Stimulated activated CD4-positive, alpha-beta T cell treated with anti-CD3 and anti-CD28 coated beads, Interleukin-4, amount 100 ng/mL, for 1 hour (primary cell): ENCODE measurements at places on chromosomes 11 and 22.

- DNase-seq, result no peak
These were observed 46.3 kb upstream of the ANO1 start for GRCh38 chr11:70031631-70032469.

GRCh38 chr11:567011-567628, 6.3 kb downstream of the RASSF7 start:
- DNase-seq, result no peak

DNA sequence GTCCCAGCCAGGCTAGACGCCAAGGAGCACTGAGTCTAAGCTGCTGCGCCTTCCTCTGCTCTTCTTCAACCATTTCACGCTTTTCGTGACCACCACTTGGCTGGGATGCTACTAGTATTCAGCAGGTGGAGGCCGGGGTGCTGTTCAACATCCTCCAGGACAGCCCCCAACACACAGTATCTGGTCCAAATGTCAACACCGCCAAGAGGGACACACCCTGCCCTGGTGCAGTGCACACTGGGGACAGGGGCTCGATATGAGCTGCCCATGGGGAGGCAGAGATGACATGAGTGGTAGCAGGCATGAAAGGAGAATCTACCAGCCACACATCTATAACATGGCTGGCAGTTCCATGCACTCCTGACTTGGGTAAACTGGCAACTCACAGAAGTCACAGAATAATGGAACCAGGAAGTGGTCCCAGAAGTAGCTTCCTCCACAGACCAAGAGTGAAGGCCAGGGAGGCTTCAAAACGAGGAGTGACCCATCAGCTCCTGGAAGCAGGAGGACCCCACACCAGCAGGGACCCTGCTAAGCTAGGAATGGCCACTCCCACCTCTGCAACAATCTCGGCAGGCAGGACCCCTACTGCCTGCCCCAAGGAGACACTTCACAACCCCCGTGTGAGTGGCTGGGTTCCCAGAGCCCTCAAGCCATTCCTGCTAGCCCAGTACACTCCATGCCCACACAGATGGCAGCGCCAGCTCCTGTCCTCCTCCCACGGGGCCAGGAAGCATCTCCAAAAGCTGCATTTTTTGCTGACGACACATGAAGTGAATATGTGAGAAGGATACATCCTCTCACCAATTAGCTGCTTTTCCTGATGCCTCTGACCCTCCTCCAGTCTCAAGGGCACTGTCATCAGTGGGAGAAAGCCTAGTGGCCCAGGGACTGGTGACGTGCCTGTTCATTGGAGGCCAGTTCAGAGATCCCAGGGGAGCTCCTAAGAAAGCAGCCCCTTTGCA, 78.8 kb downstream of the DGCR2 start:
- no peak for DNase-seq

DNA sequence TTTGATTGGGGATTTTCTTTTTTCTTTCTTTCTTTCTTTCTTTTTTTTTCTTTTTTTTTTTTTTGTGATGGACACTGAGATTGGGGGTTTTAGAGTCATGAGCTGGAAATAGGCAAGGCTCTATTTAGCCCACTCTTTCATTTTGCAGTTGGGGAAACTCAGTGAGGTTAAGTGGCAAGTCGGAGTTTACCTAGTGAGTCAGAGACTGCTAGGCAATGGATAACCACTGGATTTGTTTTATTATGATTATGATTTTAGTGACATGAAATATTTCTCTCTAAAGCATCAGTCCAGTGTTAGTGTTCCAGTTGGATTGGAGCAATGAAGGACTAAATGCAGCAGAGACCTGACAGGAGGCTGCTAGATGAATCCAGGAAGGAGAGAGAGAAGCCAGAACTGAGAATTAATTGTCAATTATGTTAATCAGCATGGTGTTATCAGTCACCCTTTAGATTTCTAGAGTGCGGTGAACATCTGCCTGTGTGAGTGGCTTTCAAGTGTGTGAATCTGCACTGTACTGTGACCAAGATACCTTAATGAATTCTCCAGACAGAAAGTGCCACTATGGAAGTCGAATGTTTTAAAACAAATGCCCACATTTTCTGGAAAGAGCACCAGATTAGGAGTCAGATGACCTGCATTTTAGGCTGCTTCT, 10.9 kb downstream of the BMAL1 start:
- DNase-seq, result no peak

GRCh38 chr22:36134182-36134581, 26.4 kb downstream of the APOL3 start:
- no peak for DNase-seq

GRCh38 chr22:19782533-19782932, 22.0 kb downstream of the TBX1 start:
- no peak for DNase-seq

- DNase-seq, result peak; percentile 81
These were observed 77.4 kb downstream of the GGTLC2 start for GRCh38 chr22:22721681-22722354.

- peak; percentile 27 for DNase-seq
These were observed 682 bp downstream of the PGAP2 start for GRCh38 chr11:3808861-3809623.

DNA sequence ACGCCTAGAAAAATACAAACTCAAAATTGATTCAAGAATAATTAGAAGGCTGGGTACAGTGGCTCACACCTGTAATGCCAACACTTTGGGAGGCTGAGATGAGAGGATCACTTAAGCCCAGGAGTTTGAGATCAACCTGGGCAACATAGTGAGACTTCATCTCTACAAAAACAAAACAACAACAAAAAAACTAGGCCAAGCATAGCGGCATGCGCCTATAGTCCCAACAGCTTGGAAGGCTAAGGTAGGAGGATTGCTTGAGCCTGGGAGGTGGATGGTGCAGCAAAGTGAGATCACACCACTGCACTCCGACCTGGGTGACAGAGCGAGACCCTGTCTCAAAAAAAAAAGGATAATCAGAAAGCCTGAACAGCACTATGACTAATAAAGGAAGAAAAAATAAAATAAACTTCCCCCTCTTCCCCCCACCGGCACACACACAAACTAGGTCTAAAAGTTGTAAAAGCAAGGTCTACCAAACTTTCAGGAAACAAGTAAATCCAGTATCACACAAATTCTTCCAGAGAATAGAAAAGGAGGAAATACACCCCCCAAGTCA, 35.8 kb downstream of the RRAS2 start:
- DNase-seq, result no peak

DNA sequence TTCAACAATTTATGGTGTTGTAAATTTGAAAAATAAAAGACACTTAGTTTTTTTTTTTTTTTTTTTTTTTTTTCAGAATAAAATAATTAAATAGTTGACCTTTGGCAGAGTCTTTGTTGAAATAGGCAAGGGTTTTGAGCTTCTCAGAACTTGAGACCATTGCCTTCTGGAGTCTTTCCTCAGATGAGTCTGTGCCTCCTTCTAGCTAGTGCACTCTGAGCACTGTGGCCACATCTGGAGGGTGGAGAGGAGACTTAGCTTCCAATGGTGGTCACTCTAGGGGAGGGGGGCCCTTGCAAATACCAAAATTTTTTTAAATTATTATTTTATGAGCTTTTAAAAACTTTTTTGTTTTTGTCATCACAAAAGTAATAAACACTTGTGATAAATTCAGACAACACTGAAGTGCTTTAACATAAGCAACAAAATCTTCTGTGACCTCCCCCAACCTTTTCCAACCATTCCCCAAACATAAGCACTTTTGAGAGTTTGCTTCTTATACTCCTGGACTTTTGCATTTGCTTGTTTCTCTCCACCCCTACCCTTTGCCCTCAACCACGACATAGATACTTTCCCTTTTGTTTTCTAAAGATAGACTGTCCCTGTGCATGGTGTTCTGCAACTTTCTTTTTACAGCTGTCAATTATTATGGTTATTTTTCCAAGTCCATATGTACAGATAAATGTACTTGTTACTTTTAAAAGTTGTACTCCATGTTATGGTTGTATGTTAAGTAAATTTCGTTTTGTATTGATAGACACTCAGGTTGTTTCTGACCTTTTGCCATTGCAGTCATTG, 41.1 kb downstream of the BMAL1 start:
- DNase-seq, result no peak

DNA sequence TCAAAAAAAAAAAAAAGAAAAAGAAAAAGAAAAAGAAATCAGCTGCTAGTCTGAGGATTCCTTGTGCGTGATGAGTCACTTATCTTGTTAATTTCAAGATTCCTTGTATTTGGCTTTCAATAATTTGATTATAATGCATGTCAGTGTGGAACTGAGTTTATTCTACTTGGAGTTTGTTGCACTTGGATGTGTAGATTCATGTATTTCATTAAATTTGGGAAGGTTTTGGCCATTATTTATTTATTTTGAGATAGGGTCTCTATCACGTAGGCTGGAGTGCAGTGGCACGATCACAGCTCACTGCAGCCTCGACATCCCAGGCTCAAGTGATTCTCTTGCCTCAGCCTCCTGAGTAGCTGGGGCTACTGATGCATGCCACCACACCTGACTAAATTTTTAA, 14.8 kb downstream of the WBP2NL start:
- DNase-seq, result no peak

GRCh38 chr11:73537969-73538368, 59.9 kb downstream of the FAM168A start:
- no peak for DNase-seq

DNA sequence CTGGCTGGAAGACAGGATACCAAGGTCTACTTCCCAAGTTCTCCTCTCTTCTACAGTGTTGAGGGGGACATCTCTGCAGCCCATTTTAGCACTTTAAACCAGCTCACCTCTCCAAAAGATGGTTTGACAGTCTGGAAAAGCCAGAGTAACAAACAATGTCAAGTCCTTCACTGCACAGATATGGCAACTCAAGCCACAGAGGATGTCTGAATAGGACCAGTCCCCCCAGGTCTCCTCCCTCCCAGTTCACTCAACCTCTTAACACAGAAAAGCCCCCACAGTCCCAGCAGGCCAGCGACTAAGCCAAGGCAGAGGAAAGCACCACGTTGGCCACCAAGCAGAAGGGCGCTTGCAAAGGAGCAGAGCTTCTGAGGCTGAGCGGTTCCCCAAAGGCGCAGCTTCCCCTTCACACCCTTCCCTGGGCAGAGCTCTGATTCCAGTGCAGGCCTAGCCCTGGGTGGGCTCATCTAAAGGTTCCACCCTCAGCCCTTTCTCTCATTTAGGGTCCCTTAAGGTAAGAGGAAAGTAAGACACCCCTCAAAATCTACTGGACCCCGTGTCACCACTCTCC, 62.7 kb downstream of the PAK1 start:
- DNase-seq, result peak; percentile 13

DNA sequence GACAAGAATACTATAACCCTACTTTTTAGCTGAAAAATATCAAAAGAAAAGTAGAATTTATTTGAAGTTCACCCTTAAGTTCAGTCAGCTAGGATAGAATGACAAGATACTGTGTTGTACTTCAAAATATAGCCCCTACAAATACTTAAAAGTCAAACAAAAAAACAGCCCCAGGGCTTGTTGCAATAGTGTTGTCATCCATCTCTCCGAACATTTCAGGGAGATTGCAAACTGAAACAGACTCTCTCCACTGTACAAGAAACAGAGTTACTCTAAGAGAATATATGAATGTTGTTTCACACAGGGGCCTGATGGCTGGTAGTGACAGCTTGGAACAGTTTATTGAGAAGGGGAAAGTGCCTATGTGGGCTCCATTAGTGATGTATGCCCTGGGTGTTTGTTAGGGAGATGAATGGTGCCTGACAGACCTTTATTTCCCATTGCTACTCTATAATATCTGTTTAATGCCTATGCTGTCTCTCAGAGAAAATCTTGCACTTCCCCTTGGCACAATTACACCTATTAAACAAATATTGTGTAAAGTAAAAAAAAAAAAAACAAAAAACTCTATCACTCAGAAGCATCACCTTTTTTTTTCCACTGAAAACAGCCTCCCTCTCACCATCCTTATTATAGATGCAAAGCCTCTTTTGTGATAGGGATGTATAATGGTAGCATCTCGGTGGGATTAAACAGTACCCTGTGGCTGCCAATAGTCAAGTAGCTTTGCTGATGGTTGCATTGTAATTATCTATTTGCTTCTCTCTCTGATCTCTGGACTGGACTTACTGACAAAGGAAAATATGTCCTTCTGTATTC, 506.3 kb upstream of the LUZP2 start:
- no peak for DNase-seq

- DNase-seq, result no peak
These were observed 5.6 kb upstream of the STARD10 start for GRCh38 chr11:72799441-72799840.

DNA sequence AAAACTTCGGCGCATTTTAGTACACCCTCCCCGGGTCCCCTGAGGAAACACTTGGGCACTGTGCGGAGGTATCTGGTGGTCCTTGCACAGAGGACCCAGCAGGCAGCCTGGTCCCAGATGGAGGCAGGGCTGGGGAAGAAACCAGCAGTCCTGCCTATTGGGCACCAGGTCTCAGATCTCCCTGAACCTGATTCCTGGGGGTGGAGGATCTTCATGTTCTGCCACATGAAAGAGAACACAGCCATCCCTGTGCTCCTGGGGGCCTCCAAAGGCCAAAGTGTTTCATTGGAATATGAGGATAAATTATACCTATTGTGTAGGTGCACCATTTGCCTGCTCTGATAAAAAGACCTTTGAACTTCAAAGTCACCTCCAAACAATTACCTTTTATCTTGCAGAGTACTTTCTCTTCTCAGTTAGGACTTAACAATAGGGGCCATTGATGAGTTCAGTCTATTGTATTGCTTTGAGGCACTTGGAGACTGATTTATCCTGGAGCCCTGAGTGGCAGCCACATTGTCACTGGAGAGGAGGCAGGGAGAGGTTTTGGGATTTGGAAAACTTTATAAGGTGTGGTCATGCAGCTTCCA, 1.8 kb downstream of the RCN1 start:
- DNase-seq, result no peak

GRCh38 chr11:30393012-30393411, 70.1 kb downstream of the ARL14EP start:
- DNase-seq, result no peak

DNA sequence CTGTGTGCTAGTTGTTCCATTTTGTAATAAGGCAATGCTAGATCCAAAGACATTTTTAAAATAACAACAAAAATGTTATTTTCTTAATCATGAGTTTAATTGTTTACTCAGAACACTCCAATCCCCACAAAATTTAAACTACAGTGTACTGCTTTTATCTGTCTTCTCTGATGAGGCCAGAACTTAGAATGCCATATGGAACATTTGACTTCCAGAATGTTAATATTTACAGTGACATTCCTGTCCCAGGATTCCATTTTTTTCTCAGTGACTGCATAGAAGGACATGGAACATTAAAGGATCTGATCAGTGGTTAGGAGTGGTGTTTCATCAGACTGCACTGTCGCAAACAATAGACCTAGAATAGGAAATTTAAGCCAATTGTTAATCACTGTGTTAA, 494.9 kb upstream of the ARHGAP42 start:
- DNase-seq, result no peak

DNA sequence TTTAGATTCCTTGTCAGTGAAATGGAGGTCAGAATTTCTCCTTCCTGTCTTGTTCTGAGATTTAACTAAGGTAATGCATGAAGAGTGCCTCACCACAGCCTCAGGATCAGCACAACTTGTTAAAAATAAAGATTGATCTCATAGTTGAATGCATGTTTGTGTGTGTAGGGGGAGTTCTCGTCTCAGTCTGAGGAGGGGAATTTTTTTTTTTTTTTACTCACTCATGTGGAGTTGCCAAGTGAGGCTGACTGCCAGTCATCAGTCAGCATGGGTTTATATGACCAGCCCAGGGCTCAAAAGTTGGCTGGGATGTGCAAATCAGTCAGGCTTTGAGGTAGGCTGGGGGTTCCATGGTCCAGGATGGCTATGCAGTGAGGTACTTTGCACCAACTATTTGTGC, 113.2 kb downstream of the FANCF start:
- DNase-seq, result no peak

GRCh38 chr11:33259869-33260268, 2.7 kb downstream of the HIPK3 start:
- DNase-seq, result no peak
